Stimulated activated CD4-positive, alpha-beta T cell treated with anti-CD3 and anti-CD28 coated beads, Interleukin-4, amount 100 ng/mL, for 48 hours (primary cell): ENCODE measurements at places on chromosomes 11 and 22.

GRCh38 chr11:89125298-89125697, 52.4 kb upstream of the TYR start:
- no peak for DNase-seq

DNA sequence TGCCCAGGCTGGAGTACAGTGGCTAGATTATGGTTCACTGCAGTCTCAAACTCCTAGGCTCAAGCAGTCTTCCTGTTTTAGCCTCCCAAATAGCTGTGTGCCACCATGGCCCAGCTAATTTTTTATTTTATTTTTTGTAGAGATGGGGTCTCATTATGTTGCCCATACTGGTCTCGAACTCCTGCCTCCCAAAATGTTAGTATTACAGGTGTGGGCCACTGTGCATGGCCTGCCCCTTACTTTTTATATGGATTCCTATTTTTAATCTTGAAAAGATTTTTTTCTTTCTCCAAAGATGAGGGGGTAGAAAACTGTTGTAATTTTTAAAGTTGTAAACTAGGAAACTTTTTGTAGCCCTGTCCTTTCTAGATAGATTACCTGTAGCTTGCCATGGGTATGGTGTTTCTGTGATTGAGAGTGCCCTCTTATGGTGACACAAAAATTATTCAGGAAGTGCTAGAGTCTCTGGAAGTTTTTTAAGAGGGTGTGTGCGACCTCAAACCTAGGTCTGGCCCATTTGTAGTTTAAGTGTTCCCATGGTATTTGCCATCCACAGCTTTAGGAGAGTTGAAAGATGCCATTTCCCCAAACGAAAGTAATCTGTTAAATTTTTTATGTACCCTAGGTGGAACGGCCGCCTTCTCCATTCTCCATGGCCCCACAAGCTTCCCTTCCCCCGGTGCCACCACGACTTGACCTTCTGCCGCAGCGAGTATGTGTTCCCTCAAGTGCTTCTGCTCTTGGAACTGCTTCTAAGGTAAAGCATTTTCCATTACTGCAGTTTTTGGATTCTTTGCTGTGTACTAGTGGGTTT, 32.4 kb downstream of the MCAM start:
- no peak for DNase-seq

- no peak for DNase-seq
Measured at GRCh38 chr11:117717485-117718314, 79.3 kb downstream of the DSCAML1 start.

- DNase-seq = no peak
Measured at GRCh38 chr11:134756811-134757540, 344.9 kb upstream of the B3GAT1 start.

- DNase-seq = no peak
Measured at GRCh38 chr11:115910379-115910778, 406.2 kb upstream of the CADM1 start.

DNA sequence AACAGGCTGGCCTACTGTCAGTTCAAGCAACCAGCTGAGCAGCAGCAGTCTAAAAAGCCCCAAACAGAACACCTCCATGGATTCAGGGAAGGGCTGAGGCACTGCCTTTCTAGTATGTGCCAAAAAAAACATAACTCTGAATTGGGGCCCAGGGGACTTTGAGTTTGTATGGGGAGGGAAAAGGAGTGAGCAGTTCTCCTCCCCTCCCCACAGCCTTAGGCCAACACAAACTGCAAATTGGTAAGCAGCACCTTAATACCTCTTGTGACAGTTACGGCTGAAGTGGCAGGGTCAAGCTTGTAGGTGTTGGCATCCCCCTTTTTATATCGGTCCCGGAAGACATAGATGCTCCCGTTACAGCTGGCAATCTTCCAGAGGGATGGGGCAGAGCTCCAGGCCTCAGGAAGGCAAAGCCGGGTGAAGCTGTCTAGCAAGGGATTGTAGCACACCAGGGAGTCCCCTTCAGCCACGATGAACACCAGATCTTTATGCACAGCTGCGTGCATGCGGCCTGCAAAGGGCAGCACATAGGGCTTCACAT, 6.0 kb downstream of the KBTBD4 start:
- no peak for DNase-seq

DNA sequence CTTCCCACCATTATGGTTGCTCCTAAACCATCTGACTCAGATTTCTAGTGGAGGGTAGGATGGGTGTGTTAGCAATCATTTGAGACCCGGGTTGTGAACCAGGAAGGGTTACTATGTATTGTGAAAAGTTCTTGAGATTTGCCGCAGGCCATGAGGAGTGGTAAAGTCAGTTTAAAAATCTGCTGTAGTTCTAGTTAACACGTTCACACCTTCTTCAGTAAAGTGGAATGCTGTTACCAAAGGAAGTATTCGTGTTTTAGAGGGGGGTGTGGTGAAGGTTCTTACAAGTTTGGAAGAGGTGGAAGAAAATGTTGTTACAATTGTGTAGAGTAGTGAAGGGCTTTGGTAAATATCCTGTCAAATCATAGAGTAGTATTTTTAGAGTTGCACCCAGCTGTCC, 2.6 kb downstream of the MTMR3 start:
- DNase-seq = no peak
